ENCODE measurements at places on chromosomes 3 and 15.

- no peak for DNase-seq
Observed at GRCh38 chr15:98812716-98813446, 164.5 kb downstream of the IGF1R start.

GRCh38 chr15:80015156-80015555 is 44.2 kb upstream of the BCL2A1 start:
- no peak for DNase-seq

GRCh38 chr3:38131621-38132369 is 5.1 kb downstream of the ACAA1 start:
- no peak for DNase-seq

- no peak for DNase-seq
Observed at GRCh38 chr3:11413071-11413470, 140.9 kb downstream of the ATG7 start.

GRCh38 chr15:77160562-77161478 is 89.9 kb upstream of the TSPAN3 start:
- no peak for DNase-seq
